ENCODE measurements at places on chromosomes 4 and X. TPM values are rescaled to one million over a fixed set of nuclear protein-coding genes. Genes with fewer than 3 reads are reported as not detected.

CT45A5 gene
- polyA plus RNA-seq = 0.30 TPM

- peak; percentile 9 for DNase-seq
Observed at GRCh38 chr4:75484190-75484589, 30.0 kb downstream of the RCHY1 start.

GRCh38 chr4:168082379-168082778 is 10.0 kb upstream of the ANXA10 start:
- DNase-seq = no peak

- peak; percentile 16 for DNase-seq
Observed at GRCh38 chrX:150253959-150254620, 109.0 kb upstream of the MAMLD1 start.

DNA sequence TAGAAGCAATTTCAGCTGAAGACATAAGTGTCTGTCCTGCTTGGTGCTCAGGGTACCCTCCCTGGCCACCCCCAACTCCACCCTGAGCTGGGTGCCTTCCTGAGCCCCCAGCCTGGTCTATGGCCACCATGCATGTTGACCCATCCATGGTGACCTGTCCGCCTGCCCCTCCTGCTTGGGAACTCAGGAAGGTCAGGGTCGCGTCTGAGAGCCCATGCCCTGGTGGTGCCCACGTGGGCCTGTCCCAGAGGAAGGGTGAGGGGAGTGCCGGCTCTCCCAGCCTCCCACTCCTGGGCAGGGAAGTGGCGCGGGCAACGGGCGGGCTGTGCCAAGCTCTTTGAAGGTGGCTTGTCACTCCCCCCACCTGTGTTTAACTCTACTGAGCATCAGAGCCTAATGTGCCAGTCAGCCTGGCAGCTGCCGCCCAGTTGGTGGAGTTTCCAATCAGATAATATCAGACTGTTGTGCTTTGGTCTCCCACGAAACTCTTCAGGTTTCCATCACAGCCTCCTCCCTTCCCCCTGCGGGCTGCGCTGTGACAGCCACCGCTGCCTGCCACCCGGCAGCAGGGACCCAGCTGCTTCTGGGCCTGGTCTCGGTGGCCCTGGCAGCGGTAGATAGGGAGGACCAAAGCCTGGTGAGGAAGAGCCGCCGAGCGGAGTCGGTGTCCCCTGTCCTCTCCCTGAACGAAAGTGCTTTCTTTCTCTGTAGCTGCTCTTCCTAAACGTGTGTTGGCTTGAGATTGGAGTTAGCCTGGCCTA is 4.8 kb downstream of the SH3BP2 start:
- no peak for DNase-seq

DNA sequence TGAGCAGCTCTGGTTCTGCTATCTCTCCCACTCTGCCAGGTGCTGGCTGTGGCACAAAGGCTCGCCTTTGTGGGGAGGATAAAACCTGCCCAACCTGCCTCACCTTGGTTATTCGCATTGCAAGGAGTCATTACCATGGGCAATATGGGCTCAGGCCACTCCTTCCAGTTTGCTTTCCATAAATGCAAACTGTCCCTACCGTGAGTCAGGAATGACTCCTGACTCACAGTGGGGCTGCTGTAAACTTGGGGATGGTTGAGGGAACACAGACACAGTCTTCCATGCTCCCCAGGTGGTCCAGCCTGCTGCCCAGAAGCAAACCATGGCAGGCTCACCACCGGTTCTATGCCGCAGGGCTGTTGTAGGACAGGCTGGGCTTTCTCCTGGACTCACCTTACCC is 36.1 kb downstream of the COQ2 start:
- no peak for DNase-seq

- no peak for DNase-seq
Observed at GRCh38 chr4:185742766-185743165, 69.2 kb downstream of the SORBS2 start.

DNA sequence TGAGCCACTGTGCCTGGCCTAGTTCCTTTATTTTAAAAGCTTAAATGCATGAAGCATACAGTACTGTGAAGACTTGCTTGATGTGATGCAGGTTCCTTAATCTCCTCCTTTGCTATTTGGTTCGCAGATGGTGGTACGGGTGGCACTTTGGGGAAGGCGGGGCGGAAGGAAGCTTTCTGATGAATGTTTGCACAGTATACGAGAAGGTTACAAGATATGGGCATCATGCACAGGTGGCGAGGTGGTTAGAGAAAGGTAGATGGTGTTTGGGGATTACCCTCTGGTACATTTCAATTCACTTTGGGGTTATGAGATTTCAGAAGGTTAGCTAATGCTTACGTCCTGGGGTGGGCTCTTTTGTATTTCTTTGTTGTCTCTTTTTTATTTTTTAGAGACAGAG is 17.2 kb downstream of the RHOH start:
- no peak for DNase-seq

LRIT3 gene
- polyA plus RNA-seq = 0.15 TPM

DNA sequence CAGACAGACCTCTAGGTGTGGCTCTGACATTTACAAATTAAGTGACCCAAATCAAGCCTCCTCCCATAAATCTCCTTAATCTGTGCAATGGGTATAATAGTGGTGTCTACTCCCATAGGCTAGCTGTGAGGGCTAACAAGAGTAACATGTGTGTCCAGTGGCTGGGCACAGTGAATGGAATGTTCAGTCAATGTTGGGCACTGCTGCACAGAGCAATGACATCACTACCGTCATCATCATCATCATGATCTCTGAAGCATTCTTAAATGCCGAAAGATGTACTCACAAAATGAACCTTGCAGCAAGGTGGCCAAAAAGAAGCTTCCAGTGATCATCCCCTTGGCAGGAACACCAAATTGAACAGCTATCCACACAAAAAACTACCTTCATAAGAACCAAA is 43.5 kb downstream of the CHRNA9 start:
- DNase-seq = no peak

All from muscle of back (tissue), 13 donors.